Fibroblast of lung (primary cell): ENCODE measurements at places on chromosomes 1 and 21. TPM values are rescaled to one million over a fixed set of nuclear protein-coding genes. Genes with fewer than 3 reads are reported as not detected.

The KIAA0040 gene
- polyA plus RNA-seq = 0.18 and 24.7 TPM in 2 replicates

The CCDC30 gene
- polyA plus RNA-seq = 0.37 and 0.56 TPM in 2 replicates

The JAK1 gene
- polyA plus RNA-seq = 131 and 144 TPM in 2 replicates

The CLCA4 gene
- not detected in 2 replicates for polyA plus RNA-seq

The PADI1 gene
- not detected in 2 replicates for polyA plus RNA-seq

The INAVA gene
- polyA plus RNA-seq = 0.02 and 0.03 TPM in 2 replicates

The RHCE gene
- polyA plus RNA-seq = 0.38 and 1.2 TPM in 2 replicates

The NOTCH2 gene
- 61.6 and 86.3 TPM in 2 replicates for polyA plus RNA-seq

The PGLYRP3 gene
- polyA plus RNA-seq = not detected in 2 replicates

The ACBD6 gene
- 66.2 and 78.7 TPM in 2 replicates for polyA plus RNA-seq

The SIK1 gene
- polyA plus RNA-seq = 0.53 and 0.58 TPM in 2 replicates

The BRDT gene
- not detected in 2 replicates for polyA plus RNA-seq

The HHIPL2 gene
- 0.14 and 0.18 TPM in 2 replicates for polyA plus RNA-seq

The CXADR gene
- polyA plus RNA-seq = 0.69 and 4.2 TPM in 2 replicates

The OR10J1 gene
- not detected in 2 replicates for polyA plus RNA-seq

The NHLH1 gene
- polyA plus RNA-seq = 0.05 and 0.14 TPM in 2 replicates

The ADGRB2 gene
- 4.4 and 4.8 TPM in 2 replicates for polyA plus RNA-seq

The POU3F1 gene
- not detected in 2 replicates for polyA plus RNA-seq

The SVBP gene
- 20.9 and 33.4 TPM in 2 replicates for polyA plus RNA-seq

The RXFP4 gene
- not detected in 2 replicates for polyA plus RNA-seq

The GJB3 gene
- polyA plus RNA-seq = not detected in 2 replicates

The FAM3B gene
- not detected in 2 replicates for polyA plus RNA-seq

The CD164L2 gene
- polyA plus RNA-seq = not detected in 2 replicates

The OR11L1 gene
- polyA plus RNA-seq = not detected in 2 replicates

The TMPRSS3 gene
- not detected in 2 replicates for polyA plus RNA-seq

The HP1BP3 gene
- polyA plus RNA-seq = 200 and 201 TPM in 2 replicates

The NR1I3 gene
- polyA plus RNA-seq = not detected in 2 replicates

The FCRL1 gene
- not detected in 2 replicates for polyA plus RNA-seq

The DNM3 gene
- 1.6 and 1.9 TPM in 2 replicates for polyA plus RNA-seq

The GNG12 gene
- polyA plus RNA-seq = 184 and 241 TPM in 2 replicates

The ABCB10 gene
- polyA plus RNA-seq = 11.0 and 11.3 TPM in 2 replicates

The AMPD1 gene
- polyA plus RNA-seq = not detected in 2 replicates

The ZBTB7B gene
- 6.2 and 7.0 TPM in 2 replicates for polyA plus RNA-seq

The KRTAP13-2 gene
- not detected in 2 replicates for polyA plus RNA-seq

The PROX1 gene
- 0.02 and 0.05 TPM in 2 replicates for polyA plus RNA-seq

The SLAMF8 gene
- 0.02 TPM in 1 of 2 replicates, not detected in the other for polyA plus RNA-seq

The SLC35F3 gene
- 0.02 TPM in 1 of 2 replicates, not detected in the other for polyA plus RNA-seq

The TEX38 gene
- polyA plus RNA-seq = not detected in 2 replicates

The GJC2 gene
- 1.3 and 1.4 TPM in 2 replicates for polyA plus RNA-seq

The KCNK1 gene
- 0.48 and 2.1 TPM in 2 replicates for polyA plus RNA-seq

The C4BPA gene
- polyA plus RNA-seq = not detected in 2 replicates

The ARHGEF16 gene
- 0.02 and 0.21 TPM in 2 replicates for polyA plus RNA-seq

The ZNF695 gene
- polyA plus RNA-seq = 0.61 and 3.1 TPM in 2 replicates

The MAP3K21 gene
- 0.07 and 0.27 TPM in 2 replicates for polyA plus RNA-seq

The TRIM67 gene
- 0.02 TPM in 2 replicates for polyA plus RNA-seq

The KRTAP12-2 gene
- not detected in 2 replicates for polyA plus RNA-seq

The MANEAL gene
- polyA plus RNA-seq = 0.44 and 0.79 TPM in 2 replicates

The CTSE gene
- not detected in 2 replicates for polyA plus RNA-seq

The CELA2B gene
- polyA plus RNA-seq = not detected in 2 replicates

The GPA33 gene
- not detected in 2 replicates for polyA plus RNA-seq

The AVPR1B gene
- polyA plus RNA-seq = not detected in 2 replicates
